CD4-positive, alpha-beta T cell treated with Interleukin-10 for 1 hour (primary cell): ENCODE measurements at places on chromosomes 5 and 9.

DNA sequence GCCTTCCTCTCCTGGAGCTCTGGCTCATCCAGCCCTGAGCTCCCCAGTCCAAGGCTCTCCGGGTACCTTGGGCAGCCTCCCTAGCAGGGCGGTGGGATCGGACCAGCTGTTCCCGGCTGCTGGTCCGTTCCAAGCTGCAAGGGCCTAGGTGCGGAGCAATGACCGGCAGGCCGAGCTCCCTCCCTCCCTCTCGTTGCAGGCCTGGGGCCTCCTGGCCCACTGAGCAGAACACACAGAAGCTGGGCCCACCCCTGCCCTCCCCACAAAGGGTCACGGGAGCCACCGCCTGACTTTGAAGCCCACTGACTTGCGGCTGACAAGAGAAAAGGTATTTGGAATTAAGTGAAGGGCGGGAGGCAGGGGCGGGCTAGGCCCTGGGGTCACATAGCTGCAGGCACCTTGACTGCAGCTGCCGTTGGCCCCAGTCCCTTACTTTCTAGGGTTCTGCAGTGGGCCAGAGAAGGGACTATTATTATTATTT is 104.7 kb upstream of the IER5L start:
- DNase-seq, result no peak

- peak; percentile 48 for DNase-seq
These were observed 566 bp upstream of the FOCAD start for GRCh38 chr9:20683351-20684034.

GRCh38 chr5:44875661-44876605 is 67.2 kb downstream of the MRPS30 start:
- peak; percentile 25 for DNase-seq

DNA sequence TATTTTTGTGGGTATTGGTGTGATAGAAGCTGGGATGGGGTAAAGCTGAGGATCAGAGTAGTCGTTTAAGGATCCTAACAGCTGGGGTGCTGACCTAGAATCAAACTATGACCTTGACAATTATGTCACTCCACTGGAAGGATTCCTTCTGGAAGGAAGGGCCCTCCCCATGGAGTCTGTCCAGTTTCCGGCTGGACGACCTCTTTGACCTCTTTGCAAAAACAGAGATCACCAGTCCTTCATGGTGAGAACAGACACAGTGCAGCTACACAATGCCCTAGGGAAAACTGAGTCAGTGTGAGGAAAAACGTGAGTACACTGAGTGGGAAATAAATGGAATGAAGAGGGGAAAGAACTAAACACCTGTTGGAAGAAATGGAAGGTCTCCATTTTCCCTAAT is 445.6 kb downstream of the MAT2B start:
- no peak for DNase-seq

- no peak for DNase-seq
These were observed 15.4 kb downstream of the FAM174A start for GRCh38 chr5:100550531-100551051.

GRCh38 chr9:126084696-126085095 is 241.9 kb upstream of the MVB12B start:
- DNase-seq, result no peak

DNA sequence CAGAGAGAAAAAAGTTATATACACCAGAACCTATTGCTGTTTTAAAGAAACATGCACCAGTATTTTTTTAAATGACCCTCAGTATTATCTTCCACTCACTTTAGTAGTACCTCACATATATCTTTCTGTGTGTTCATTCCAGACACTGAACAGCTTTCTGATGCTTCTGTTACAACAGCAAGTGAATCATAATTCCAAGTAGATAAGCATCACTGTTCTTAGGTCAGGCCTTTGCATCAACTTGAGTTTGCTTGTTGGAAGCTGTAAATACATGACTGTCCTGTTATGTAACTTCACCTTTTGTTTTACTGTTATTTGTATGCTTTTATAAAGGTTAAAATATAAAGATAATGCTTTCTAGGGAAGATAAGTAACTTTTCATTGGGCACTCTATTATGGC is 184.4 kb downstream of the ISL1 start:
- no peak for DNase-seq
